NCI-H1105 treated with DMSO at 0.1 percent for 48 hours (cell line): ENCODE measurements at places on chromosomes 11 and 22.

DNA sequence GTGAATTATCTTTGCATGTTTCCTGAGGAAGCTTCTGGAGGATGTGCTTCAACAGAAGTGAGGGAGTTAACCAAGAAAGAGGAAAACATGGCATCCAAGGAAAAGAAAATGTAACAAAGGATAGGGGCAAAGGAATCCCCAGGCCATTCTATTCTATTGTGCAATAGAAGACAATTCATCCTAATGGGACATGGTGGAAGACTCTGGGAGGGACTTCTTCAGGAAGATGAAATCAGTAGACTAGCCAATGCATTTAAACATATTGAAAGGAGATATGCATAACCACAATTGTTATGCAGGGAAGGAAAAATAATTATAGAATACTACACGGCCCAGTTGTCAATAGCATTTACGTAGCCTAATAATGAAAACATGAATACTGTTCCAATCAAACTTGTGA is 55.7 kb downstream of the THAP12 start:
- DNase-seq: no peak

DNA sequence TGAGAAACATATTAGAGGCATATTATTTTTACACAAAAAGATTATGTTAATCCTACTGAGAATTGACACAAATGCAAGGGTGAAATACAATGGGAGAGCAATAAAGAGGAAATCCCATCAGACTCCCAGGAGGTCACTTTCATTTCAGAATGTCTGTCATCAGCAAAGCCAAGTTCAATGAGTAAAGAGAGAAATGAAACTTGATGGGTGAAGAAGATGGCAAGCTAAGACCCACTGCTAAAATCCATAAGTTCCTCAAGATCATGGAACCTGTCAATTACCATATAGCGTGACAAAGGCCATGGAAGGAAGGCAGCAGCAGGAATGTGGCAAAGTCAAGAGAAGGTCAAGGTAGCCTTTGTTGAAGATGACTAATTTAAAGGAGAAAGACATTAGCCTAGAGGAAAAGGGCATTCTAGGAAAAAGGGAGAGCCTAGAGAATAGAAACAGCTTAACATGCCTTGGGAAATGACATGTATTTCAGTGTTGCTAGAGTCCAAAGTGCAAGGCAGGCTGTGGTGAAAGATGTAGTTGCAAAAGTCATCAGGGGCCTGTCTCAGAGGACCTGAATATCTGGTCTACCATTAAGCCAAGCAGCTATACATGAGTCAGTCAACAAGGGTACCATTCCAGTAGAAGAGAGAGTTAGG is 43.1 kb downstream of the FAM168A start:
- DNase-seq: no peak

DNA sequence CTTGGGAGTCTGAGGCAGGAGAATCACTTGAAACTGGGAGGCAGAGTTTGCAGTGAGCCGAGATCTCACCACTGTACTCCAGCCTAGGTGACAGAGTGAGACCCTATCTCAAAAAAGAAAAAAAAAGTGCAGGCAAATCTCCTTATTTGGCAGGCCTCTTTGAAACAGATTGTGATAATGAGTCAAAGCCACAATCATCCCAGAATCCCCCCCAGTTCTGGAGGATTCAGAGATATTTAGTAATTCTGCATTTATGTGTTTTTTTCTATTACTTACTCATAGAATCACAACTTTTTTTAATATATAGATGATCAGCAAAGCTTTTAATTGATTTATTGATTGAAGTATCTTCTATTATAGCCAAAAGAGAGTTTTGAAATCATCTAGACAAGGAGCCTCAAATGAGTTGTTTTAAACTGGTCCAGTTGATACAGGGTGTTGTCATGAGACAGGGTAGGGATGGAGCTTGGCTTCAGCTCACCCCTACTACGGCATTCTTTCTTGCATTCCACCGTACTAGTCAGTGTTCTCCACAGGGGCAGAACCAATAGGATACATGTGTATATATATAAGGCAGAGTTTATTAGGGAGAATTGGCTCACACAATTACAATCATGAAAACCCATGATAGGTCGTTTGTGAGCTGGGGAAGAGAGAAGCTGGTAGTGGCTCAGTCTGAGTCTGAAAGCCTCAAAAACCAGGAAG is 39.3 kb upstream of the SORL1 start:
- no peak for DNase-seq

DNA sequence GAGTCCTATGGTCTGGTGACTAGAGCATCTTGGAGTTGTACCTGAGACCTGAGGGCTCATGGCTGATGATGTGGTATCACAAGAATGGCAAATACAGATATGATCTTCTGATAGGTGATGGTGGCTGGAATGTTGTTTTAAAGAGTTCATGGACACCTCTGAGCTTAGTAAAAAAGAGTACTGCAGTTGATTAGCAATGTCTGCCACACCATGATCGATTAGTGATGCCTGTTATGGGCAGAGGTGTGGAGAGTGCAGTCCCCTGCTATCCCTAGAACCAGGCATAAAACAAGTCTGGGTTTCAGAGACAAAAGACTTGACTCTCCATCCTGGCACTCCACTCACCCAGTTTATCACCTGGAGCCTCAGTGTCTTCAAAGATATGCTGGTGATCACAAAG is 1.4 kb upstream of the BATF2 start:
- DNase-seq: no peak

- no peak for DNase-seq
Observed at GRCh38 chr11:69923641-69924307, 104.6 kb upstream of the FGF3 start.

- no peak for DNase-seq
Observed at GRCh38 chr11:85040166-85040565, 587.0 kb downstream of the DLG2 start.

DNA sequence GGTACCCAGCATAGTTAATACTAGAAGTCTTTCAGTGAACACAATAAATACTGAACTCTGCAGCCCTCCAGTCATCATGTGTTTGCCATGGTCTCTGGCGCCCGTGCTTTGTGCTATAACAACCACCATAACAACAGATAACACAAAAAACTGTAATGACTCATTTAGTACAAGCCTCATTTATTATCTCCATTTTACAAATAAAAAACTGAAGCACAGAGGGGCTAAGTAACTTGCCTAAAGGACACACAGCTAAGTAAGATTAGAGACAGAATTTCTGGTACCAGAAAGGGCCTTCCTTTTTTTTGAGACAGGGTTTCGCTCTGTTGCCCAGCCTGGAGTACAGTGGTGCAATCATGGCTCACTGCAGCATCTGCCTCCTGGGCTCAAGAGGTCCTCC is 19.5 kb downstream of the RBFOX2 start:
- no peak for DNase-seq

GRCh38 chr11:103927535-103927934 is 108.9 kb upstream of the DDI1 start:
- no peak for DNase-seq

- DNase-seq: no peak
Observed at GRCh38 chr22:26471522-26471921, 12.1 kb downstream of the HPS4 start.

GRCh38 chr11:38274031-38274430 is 1676.0 kb upstream of the RAG2 start:
- no peak for DNase-seq
